ENCODE measurements at places on chromosomes 16 and 17.

DNA sequence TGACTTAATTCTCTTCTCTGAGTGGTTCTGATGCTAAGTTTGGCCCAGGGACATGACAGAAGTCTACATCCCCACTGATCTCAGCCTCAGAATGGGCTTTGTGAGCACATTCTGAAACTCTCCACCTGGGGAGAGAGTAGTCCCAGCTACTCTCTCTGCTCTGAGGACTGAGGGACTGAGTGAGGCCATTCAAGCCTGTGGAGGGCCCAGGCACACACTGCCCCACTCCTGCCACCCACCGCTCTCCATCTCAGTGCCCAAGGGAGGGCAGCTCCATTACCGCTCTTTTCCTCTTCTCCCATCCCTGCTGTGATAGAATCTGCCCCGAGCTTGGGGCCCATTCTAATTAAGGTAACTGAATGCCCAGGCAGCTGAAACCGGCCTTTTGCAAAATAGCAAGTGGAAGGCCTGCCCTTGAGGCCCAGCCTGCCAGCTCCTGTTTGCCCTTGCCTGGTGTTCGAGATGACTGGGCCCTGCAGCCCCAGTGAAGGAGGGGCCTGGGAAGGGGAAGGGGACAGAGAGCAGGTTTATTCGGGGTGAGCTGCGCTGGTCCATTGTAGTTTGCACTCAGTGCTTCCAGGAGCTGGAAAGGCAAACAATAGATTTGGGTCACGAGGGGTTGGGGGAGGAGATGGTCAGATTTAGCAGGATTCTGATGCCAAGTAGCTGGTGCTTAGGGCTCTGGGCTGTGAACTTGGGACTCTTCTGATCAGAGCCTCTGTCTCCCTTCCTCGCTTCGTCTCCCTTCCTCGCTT is 76.2 kb downstream of the RAB11FIP4 start:
- DNase-seq: no peak

GRCh38 chr16:85029408-85029784 is 1.8 kb downstream of the KIAA0513 start:
- DNase-seq: no peak

- no peak for DNase-seq
Observed at GRCh38 chr17:70158591-70158990, 10.7 kb upstream of the KCNJ2 start.

- no peak for DNase-seq
Observed at GRCh38 chr17:67055811-67056745, 11.7 kb downstream of the CACNG1 start.

DNA sequence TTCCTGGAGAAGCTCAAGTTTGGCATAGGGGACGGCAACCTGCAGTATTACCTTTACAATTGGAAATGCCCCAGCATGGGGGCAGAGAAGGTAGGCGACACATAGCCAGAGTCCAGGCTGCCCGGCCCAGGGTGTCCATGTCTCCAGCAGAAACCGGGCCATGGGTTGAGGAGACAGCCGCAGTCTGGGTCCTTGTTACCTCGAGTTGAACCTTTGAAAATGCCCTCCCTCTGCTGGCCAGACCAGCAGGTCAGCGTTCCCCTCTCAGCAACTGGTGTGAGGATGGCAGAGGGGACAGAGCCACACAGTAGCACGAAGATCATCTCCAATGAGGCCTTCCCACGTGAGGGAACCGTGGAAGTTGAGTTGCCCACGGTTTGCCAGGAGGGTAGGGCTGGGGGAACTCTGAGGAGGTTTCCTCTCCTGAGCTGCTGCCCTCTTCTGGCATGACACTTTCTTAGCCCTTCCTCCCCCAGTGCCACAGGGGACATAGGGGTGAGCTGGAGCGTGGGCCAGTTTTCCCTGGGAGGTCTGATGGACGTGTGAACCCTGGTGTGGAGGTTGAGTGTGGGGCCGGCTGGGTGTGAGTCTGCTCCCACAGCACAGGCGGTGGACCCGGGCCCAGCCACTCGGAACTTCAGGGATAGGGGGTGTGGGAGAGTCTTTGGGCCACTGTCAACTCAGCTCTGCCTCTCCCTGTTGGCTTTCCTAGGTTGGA is 27.2 kb downstream of the PLCD3 start:
- DNase-seq: no peak

- no peak for DNase-seq
Observed at GRCh38 chr16:9141813-9142212, 50.4 kb downstream of the HAPSTR1 start.

DNA sequence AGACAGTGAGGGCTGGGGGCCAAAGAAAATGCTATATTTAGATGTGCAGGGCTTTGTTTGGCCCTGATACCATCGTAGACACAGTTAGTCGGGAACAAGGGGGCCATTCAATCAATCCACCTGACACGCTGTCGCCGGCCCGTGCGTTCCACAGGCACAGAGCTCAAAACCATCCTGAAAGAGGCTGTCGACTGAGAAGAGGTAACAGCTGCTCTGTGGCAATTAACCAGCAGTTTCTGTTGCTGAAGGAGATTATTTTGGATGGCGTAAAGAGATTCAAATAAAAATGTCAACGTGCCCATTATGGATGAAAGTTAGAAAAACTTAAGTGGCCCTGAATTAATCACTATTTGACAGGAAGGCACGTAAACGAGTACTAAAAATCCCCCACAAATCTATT is 276.2 kb upstream of the IRX5 start:
- DNase-seq: no peak

DNA sequence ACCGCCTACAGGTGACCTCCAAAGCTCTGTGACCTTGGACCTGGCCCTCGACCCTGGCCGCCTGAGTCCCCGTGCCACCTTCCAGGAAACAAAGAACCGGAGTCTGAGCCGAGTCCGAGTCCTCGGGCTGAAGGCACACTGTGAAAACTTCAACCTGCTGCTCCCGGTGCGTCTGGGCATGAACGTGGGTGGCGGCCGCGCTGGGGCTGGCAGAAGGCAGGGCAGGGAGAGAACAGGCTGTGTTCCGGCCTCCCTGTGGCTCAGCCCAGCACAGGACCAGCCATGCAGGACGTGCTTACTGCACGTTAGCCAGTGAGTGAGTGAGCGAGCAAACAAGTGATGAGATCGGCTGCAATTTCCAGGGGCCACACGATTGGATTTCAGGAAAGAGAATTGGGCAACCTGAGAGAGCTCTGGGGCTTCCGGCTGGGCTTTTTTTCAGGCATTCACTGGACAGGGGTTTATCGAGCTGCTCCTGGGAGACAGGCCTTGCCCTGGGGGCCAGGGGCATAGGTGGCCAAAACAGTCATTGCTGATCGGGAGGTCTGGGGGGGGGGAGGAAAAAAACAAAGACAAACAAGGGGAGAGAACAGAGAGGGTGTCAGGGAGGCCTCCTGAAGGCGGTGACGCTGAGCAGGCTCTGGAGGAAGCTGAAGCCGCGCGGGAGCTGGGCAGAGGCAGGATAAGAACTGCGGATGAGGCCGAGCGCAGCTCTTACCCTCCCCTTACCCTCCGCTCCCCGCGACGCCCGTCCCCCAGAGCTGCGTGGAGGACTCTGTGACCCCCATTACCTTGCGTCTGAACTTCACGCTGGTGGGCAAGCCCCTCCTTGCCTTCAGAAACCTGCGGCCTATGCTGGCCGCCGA is 16.9 kb downstream of the ITGAX start:
- DNase-seq: no peak

- DNase-seq: no peak
Observed at GRCh38 chr16:10497132-10498101, 83.0 kb downstream of the EMP2 start.

- DNase-seq: no peak
Observed at GRCh38 chr16:79402356-79402755, 198.2 kb downstream of the MAF start.

GRCh38 chr16:63925221-63925620 is 1196.6 kb downstream of the CDH11 start:
- DNase-seq: no peak

GRCh38 chr16:73047536-73048291 is at the start of gene ZFHX3:
TSS of gene ZFHX3 (minus strand) at chr16:73048128. CDS start at chr16:72960145, 87,983 bp downstream.
- no peak for DNase-seq

DNA sequence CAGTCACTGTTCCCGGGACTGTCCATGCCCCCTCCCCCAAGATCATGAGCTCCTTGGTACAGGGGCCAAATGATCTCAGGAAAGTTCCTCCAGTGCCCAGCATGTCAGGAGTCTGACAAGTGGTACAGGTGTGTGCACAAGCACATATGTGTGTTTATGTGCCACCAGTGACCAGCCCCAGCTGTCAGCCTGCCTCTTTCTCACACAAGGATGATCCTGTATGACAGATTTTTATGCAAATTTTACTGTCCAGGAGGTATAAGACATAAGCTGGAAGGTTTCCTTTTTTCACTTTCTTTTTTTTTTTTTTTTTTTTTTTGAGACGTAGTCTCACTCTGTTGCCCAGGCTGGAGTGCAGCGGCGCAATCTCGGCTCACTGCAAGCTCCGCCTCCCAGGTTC is 31.4 kb upstream of the GFOD2 start:
- no peak for DNase-seq

DNA sequence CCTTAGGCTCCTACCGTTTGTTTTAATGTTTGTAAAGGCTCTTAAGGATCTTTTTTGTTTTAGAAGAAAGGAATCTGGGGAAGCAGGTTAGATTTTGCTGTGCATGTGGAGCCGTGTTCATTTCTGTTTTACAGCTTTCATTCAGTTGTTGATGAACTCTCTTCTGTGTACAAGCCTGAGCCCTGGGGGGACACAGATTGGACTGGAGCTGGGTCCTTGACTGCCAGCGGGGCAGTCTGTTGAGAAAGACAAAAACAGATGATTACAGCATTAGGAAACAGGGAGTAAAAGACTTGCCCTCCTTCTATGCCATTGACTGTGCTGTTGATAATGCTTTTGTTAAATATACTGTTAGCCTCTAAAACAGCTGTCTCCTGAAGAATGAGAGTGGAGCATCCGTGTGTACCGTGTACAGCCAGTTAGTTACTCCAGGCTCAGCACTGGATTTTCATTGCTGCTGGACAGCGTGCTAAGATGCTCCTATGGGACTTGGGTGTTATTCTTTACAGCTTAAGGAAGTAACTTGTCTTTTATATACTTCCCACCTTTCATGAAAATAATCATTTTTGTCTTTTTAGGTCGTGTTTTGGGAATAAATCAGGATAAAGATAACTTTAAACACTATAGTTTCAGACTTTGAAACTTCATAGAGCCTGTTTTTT is 3.2 kb downstream of the MAP1LC3B start:
- no peak for DNase-seq

Data from GOT3 (cell line).